GM23248 (cell line): ENCODE measurements at places on chromosomes 5 and 9.

- DNase-seq = peak; percentile 68
Observed at GRCh38 chr9:104911032-104911607, 16.8 kb downstream of the ABCA1 start.

DNA sequence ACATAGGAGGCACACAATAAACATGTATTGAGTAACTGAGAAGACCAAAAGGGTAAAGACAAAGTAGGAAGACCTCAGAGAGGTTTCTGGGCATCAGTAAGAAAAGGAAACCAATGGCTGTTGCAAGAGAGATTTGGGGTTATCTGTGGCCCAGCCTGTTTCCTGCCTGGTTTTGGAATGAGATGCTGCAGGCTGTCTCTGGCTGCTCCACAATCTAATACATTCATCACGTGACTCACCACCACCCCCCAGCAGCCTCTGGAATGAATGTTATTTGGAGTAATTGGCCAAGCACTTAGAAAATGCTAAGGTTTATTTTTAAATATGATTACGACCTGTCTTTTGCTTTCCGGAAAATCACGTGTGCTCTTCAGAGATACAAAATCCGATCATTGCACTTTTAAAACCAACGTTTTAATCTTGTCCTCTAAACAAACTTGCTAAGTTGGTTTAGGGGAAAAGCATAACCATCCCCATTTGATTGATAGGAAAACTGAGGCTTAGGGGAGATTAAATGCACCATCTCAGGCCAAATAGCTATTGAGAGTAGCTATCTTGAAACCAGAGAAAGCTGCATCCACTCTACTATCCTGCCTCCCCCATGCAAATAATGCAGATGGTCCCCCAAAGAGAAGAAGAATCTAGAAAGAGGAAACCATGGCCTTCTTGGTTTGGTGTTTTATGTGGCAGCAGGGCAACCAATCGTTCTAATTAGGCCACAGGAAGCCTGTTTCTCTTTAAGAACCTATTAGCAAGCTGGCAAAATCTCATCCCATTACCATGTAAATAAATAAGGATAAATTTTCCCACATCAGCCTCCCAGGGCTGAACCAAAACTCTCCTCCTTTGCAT, 151.8 kb upstream of the ADRA1B start:
- peak; percentile 85 for DNase-seq

DNA sequence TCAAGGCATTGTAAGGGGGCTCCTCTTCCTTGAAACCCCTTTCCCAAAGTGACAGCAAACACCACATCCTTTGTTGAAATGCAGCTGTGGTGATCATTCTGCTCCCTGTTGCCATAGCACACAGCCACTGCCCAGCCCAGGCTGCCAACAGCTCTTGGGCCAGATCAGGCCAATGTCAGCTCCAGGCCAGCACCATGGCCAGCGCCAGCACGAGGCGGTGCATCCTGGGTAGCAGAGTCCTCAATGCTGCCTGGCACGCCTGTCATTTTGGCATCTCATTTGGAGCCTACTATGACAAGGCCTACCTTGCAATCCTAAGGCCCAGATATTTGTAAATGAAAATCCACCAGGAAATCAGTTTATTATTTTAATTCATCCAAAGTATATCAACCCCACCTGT, 390.6 kb downstream of the DNAH5 start:
- DNase-seq = peak; percentile 49

DNA sequence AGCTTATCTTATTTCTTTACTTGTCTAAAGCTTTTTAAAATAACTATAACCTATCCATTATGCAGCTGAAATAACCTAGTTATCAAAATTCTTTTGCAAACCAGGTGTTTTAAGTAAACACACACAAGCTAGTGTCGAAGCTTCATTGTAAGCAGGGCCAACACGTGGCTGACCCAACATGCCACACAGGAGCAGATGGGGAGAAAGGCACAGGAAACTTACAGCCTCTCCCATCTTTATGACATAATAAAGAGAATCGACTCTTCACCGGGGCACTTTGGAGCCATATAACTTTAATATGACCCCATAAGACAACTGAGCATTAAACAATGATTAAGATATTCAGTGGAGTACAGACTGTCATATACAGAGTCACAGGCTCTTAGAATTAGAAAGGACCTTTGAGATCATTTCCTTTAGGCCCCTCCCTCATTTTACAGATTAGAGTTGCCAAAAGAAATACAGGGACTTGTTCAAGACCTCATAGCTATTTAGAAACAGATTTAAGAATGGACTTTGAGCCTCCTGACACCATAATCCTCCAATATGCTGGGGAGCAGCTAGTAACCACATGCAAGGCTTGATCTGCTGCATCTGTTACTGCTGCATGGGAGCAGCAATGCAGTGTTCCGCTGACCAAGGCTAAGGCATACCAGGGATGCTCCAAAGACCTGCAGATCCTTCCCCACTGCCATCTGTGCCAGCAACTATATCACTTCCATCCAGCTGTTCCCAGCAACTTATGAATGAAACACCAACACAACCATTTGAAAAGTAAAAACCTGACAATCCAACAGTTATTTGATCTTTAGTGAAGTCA, 75.4 kb downstream of the RASEF start:
- no peak for DNase-seq

DNA sequence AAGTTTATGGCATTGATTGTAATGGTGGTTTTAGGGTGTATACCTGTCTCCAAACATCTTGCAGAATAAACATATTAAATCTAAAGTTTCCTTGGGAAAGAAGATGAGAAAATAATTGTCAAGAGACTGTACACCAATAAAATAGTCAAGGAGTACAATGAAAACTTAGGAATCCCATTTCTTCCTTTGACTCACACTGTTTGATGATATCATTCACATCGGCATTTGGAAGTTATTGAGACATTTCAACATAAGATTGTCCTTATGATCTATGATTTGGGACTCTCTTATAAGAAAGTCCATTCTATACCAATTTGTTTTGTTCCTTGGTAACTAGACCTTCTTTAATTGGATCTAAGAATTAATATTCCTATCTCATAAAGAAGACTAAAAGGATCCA, 482.7 kb downstream of the RAB3C start:
- DNase-seq = peak; percentile 81

DNA sequence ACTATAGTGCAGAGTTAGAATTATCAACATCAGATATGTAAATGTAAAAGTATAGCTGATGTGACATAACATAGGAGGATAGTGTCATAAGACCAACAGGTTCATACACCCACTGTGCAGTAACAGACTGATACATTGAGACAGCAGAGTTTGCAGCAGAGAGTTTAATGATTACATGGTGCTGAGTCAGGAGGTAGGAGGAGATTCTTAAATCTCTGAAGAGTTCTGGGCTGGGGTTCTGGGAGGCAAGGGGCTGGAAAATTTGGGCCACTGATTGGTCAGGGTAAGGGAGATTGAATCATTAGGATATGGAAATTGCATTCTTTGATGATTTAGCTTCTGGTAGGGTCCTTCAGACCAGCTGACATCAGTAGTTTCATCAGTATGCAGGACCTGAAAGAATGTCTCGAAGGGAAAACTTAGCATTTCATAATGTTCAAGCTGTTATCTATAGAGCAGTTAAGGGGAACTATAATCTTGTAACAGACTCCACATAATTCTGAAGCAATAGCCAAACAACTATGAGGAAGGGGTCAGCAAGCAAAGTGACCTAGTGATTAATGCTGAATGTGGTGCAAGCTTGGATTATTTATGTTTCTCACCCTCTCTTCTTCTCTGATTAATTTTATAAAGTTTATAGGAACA, 35.6 kb downstream of the CCL28 start:
- DNase-seq = no peak

GRCh38 chr5:65663804-65664521, 39.1 kb downstream of the SHLD3 start:
- DNase-seq = peak; percentile 34

DNA sequence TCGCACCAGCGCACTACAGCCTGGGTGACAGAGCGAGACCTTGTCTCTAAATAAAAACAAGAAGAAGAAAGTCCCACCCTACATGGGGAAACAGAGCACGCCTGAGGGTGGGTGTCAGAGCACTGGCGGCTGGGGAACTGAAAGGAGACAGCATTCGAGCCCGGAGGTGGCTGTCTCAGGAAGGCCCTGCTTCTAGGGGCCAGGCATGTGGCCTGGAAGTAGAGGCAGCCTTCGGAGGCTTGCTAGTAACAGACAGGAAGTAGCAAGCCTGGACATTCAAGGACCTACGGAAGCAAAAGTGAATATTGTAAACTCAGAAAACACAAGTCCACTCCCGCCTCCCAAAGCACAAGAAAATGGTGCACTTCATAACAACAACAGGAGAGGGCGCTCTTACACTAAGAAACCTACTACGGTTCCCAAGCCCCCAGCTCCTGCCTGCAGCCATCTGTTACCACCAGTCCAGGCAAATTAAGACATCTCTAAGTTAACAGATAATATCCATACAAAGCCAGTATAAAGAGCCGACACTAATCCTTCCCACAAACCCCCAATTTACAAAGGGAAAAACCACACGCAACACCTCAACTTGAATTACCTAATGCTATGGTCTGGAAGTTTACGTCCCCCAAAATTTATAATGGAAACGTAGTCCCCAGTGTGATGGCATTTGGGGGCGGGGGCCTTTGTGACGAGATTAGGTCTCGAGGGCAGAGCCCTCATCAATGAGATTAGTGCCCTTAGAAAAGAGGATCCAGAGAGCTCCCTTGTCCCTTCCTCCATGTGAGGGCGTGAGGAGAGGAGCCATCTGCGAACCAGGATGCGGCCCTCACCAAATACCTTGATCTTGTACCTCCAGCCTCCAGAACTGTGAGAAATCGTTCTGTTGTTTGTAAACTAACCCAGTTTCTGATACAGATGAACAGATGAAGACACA, 7.7 kb downstream of the RASGEF1C start:
- DNase-seq = peak; percentile 26

DNA sequence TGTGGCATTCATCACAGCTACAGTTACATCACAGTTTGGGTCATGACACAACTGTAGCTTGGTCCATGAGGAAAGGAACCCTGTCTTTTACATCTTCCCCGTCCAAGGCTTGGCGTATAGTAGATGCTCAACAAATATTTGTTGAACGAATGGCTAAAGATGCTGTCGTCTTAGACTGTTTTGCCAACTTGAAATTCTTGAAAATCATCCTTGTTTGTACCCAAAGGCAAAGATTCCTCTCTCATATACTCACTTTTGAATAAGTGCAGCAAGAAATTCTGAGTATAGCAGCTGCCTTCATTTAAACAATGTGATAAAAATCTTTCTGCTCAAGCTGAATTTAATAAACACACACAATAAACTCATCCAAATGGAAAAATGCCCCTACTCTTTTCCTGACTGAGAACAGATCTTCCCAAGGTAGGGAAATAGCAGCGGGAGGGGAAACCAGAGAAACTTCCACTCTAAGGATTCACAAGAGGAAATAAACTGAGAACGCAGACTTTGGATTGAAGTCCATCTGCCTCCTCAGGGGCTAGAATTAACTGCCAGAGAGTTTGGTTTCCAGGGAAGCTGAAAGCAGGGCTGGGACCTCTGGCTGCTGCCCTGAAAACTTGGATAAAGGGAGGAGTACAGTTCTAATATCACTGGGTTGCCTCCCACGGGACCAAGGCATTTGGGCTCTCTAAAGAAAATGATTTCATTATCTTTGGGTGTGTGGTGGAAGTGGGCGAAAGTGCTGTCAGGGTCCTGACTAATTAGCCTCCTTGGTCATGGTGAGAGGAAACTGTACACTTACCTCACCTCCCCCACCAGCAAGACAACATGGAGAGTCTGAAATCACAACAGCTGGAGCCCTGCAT, 99.1 kb downstream of the DPYSL3 start:
- DNase-seq = peak; percentile 14

DNA sequence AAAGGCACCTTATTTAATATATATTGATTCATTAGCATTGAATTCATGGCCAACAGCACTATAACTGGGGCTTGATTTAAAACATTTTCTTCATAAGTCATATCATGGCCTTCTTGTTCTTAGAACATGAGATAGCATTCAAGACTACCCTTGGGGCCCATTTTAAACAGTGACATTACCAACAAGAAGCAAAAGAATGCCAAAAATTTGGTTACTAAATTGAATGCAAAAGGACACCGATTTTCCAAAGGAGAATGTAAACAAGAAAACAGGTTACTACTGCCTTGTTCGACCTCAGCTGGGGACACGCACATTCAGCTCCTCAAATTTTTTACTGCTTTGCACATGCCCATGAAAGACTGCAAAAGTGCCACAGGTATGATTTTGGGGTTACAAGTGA, 219.4 kb upstream of the TLE4 start:
- DNase-seq = no peak

- peak; percentile 67 for DNase-seq
Observed at GRCh38 chr5:149439899-149440542, 60.9 kb upstream of the IL17B start.

DNA sequence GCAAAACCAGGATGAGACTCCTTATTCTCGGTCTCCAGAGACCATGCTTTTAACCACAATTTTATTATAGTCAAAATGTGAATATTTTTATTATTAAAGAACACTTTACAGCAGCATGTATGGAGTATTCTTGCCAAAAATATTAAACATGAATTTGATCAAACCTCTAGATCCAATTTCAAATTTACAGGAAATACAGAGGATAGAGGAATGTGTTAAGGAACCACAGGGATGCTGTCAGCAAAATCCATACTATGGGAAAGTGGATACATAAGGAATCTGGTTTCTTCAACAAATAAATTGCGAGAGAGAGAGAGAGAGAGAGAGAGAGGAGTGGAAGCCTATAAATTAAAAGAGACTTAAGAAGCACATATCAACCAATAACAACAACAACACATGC, 348.2 kb upstream of the NUDT12 start:
- DNase-seq = no peak

DNA sequence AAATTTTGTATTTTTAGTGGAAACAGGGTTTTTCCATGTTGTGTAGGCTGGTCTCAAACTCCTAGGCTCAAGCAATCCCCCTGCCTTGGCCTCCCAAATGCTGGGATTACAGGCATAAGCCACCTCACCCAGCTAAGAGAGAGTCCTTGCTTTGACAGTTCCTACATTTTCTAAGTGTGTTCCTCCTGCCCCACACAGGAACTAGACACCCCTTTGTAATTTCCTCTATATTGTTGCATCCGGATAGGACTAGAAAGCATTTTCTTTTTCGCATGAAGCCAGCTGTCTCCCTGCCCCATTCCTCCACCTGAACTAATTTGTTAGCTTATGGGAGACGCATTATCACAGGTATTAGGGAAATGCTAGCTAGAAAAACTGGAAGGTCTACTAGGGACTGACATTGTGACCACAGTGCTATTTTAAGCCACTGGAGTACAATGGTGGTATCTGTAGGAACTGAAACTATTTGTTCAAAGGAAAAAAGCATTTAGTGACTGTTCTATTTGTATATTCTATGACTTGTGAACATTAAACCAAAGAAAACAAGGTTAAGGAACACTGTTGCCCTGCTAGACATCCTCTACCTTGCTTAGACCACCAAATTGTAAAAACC, 214.1 kb downstream of the SMARCA2 start:
- DNase-seq = no peak

GRCh38 chr9:84932915-84933527, 263.5 kb downstream of the NTRK2 start:
- no peak for DNase-seq
